GM23338 (cell line): ENCODE measurements at places on chromosomes 5 and 9. TPM values are rescaled to one million over a fixed set of nuclear protein-coding genes. Genes with fewer than 3 reads are reported as not detected.

GRCh38 chr5:170278611-170279458, 18.7 kb downstream of the LCP2 start:
- DNase-seq: peak; percentile 28

DNA sequence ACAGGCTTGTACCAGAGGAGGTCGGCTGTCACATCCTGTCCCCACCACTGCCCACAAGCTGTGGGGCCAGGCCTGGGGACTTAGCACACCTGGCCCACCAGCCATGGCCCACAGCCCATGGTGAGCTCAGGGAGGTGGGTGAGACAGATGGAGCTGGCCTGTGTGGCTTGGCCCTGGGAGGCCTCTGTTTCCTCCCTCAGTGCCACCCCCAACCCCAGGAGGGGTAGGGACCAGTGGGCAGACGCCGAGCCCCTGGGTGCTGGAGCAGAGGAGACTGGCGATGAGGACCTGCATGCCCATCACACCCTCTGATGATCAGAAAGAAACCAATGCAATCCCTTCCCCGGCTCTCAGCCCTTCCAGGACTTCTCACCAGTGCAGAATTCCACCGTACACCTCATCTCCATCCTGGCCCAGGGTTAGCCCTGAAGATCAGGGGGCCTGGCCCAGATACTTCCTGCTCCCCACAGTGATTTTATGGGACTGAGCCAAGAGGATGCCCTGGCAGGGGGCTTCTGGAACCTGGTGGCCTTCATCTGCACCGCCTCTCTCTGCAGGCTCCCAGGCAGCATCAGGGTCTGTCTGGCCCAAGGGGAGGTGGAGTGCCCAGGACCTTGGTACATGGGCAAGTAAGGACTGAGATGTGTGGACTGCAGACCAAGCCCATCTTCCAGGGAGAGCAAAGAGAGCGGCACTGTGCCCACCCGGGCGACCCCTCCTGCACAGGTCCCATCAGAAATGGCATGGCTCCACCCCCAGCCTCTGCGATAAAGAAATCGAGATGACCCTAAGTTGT, 16.9 kb upstream of the NKD2 start:
- no peak for DNase-seq

- peak; percentile 26 for DNase-seq
These were observed 18.8 kb downstream of the NANS start for GRCh38 chr9:98075332-98075805.

DNA sequence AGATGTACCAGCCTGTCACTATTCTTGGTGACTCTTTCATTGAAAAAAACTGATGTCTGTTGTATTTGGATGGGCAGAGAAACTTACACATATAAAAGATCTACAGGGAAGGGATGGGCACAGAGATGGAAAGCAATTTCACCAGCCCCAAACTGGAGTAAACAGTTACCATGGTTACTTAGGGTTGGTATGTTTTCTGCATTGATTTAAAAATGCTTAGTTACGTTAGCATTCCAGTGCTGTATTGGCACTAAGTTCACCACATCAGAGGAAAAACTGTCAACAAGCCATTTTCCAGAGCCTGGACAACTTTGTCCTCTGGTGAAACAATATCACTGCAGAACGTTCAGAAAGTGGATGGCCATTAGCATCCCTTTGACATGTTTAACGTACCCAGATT, 28.0 kb downstream of the MARCHF3 start:
- no peak for DNase-seq

GRCh38 chr5:144390133-144390532, 219.5 kb downstream of the KCTD16 start:
- DNase-seq: peak; percentile 57

JAKMIP2 gene
- 15.6 and 20.5 TPM in 2 replicates for polyA plus RNA-seq

PCDHB8 gene
- polyA plus RNA-seq: 0.45 and 0.84 TPM in 2 replicates
